ENCODE measurements at places on chromosomes 4 and X.

DNA sequence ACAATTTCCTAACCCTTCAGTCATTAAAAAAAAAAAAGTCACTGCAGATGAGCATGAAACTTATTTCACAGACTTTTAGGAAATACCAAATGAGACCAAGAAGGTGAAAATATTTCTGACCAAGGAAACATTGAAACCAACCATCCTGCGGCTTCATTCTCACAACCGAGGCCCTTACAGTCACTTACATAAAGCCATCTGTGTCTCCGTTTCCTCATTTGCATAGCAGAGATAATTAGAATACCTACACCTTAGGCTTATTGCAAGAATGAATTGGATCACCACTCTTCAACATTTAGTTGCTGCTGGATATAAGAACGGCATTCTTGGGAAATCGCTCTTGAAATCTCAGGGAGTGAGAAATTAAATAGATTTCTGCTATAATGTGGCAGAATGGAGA lies 356.2 kb downstream of the HS3ST1 start:
- DNase-seq: no peak

DNA sequence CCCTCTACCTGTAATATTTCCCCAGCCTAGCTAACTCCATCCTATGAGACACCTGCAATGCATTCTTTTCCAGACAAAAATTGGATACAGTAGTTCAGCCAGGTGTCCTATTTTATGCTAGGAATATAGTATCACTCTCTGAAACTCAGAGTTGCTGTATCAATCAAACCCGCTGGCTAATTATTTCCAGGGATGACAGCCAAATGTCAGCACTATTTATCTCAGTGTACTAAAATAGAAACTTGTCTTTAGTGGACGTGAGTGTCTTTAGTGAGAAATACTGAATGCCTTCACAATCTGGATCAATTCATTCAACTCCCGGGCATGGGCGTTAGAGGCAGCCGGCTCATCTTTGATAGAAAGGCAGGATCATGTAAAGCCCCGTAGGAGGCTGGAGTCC lies 196.2 kb downstream of the RBM46 start:
- no peak for DNase-seq

DNA sequence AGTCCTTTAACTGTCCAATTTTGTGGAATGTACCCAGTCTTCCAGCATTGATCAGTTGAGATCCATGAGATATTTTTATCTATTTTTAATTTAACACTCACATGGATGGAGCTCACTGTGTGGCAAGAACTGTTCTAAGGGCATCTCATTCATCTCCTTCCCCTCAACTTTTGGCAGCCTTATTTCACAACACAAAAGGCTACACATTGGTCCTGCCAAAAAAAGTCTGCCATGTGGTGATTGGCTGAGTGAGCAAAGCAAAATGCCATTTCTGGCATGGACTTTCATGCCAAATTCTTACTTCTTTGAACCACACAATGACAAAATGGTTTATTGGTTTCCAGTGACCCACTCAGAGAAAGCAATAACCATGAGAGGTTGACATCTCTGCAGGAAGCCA lies 171.6 kb upstream of the MAP3K15 start:
- DNase-seq: no peak

DNA sequence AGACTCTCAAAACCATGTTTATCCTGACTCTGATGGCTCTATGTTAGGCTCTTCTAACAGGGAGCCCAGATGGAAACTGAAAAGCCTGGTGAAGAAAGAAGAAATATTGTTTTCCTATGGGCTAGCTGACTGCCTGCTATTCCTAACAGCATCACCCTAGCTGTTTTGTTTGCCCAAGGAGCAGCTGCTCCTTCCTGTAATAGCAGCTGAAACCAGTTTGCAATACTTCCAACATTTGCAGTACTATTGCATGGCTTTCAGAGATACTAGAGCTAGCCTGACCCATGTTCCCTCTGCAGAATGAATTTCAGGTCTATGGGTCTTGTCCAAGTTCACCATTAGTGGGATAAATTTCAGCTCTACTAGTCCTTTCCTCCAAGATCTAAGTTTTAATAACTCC lies 495.2 kb downstream of the INPP4B start:
- DNase-seq: no peak

DNA sequence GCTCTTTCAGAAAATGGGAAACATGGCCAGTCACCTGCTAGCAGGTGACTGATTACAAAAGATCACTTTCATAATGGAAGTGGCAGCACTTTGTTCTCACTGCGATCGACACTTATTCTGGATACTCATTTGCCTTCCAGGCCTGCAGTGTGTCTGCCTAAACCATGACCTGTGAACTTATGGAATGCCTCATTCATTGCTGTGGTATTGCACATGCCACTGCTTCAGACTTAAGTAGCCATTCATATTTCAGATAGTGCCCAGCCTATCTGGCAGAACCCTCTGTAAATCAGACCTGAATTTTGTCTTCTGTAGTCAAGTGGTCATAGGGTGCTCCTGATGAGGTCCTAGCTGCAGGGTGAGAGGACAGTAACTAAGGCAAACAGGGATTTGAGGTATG lies 23.3 kb upstream of the MGST2 start:
- no peak for DNase-seq

DNA sequence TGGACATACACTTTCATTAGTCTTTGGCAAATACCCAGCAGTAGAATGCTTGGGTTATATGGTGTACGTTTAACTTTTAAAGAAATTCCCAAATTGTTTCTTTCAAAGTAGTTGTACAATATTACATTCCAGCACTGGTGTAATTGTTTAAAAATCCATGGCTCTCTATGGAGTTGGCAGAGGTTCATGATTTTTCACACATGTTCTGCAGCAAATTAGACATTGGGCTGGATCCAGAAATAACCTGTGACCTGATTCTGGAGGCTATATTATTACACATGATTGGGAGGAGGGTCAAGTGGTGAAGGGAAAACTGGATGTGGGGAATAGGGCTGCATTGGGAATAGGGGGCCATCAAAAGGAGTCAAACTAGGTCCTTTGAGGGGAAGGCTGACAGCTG lies 41.9 kb downstream of the MAMLD1 start:
- DNase-seq: no peak

DNA sequence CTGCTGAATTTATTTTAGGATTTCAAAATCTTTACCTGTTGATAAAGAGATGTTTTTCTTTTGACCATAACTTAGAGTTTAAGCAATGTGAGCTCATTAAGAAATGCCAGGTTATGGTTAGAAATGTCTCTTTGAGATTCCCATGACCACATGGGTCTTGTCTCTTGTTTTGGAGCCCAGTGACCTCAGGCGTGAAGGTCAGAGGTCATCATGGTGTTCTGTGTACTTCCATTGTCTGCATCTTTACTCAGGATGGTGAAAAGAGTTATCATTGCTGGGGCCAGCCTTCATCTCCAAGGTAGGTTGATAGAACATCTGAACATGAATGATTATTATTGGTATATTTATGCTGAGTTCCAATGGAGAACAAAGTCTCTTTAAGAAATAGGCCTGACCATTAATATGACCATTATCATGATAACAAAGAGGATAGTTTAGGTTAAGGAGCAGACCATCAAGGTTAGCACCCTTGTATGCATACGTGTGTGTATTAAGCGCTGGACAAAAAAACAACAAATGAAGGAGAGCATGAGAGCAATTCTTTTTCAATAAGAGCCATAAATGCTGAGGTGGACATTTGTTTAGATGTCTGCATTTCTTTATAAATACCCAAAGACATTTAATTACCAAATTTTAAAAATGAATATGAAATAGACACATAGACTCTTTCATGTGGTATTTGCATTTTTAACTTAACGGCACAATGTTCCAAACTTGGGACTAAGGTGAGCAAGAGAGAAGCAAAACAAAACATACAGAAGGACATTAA lies 120.6 kb upstream of the PAQR3 start:
- DNase-seq: no peak

- no peak for DNase-seq
Measured at GRCh38 chr4:118935819-118936218, 47.2 kb downstream of the SYNPO2 start.

- no peak for DNase-seq
Measured at GRCh38 chr4:166044871-166045270, 171.8 kb downstream of the TLL1 start.

- no peak for DNase-seq
Measured at GRCh38 chr4:183136855-183137254, 37.8 kb downstream of the WWC2 start.

GRCh38 chr4:54961357-54961975 lies 163.9 kb downstream of the KDR start:
- DNase-seq: no peak

DNA sequence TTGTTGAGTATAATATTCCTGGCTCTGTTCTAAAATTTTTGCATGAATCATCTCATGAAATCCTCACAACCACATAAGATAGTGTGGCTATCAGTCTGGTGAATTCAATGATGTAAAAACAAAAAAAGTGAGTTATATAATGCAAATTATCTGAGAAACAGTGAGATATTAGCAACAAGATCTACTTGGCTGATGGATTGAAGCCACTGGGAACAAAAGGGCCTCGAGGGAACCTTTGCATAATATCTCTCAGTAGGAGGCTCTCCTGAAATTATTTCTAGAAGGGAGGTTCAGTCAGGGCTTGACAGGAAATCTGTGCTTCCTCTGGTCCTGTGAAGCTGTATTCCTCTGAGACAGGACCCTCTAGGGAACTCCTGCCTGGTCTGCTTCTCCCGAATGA lies 30.1 kb upstream of the NUP54 start:
- DNase-seq: no peak

DNA sequence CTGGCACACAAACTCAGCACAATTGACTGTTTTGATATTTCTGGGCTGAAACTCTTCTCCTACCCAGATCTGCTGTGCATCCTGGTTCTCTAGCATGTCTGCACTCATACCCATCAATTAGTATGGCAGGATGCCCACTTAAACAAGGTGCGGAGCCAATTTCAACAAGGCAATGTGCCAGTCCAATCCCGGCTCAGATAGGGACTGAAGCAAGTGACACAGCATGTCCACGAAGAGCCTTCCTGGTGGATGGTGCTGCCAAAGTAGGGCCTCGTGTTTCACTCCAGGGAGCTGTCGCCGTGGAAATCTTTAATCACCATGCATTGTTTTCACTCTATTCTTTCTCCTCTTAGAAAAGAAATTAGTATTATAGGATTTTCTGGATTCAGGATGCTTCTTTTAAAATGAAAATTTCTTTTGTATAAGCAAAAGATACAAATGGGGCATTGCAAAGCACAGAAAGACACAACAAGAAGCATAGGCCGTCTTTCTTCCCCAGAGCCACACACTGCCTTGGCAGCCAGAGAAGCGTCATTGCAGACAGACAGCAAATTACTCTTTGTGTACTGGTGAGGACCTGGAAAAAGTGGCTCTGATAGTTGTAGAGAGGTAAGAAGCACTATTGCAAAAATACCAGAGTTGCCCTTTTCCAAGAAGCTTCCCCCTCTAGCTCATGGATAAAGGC lies 40.6 kb upstream of the LSM6 start:
- no peak for DNase-seq

- DNase-seq: no peak
Measured at GRCh38 chr4:141065872-141066271, 67.4 kb downstream of the RNF150 start.

DNA sequence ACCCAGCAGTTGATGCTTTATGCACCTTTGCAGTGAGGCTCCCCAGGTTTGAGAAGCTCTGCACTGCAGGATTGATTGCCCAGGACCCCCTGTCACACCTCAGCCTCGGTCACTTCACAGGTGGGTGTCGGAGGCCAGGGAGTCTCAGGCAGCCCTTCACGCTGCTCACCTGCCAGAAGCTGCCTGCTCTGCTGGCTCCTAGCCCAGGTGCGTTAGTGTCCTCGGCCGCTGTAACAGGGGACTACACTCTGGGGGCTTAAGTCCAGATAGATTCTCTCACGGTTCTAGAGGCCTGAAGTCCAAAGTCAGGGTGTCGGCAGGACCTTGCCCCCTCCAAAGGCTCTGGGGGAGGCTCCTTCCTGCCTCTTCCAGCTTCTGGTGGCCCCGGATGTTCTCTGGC lies 79.9 kb downstream of the CPZ start:
- DNase-seq: no peak
